Effector memory CD8-positive, alpha-beta T cell (primary cell): ENCODE measurements at places on chromosomes 1 and 21.

GRCh38 chr1:117695796-117696490 lies 90.1 kb downstream of the TENT5C start:
- H3K4me1 ChIP-seq: no peaks in the 10 kb centered on the region
- H3K27ac ChIP-seq: no peak overlapping the region
- no peaks in the 10 kb centered on the region for H3K36me3 ChIP-seq
- DNase-seq: no peak
- peaks cover 16% of the 10 kb centered on the region for H3K27me3 ChIP-seq

GRCh38 chr1:9891207-9891606 lies 18.9 kb downstream of the CTNNBIP1 start:
- no peak overlapping the region for H3K4me3 ChIP-seq
- peaks cover 4% of the 10 kb centered on the region for H3K36me3 ChIP-seq
- H3K27ac ChIP-seq: peak overlapping the region; percentile 59

GRCh38 chr1:228390649-228391048 lies 16.0 kb downstream of the TRIM11 start:
- H3K4me3 ChIP-seq: no peak overlapping the region
- H3K4me1 ChIP-seq: no peaks in the 10 kb centered on the region
- H3K27ac ChIP-seq: peak overlapping the region; percentile 60
- H3K36me3 ChIP-seq: peaks cover 11% of the 10 kb centered on the region
- no peak for DNase-seq

DNA sequence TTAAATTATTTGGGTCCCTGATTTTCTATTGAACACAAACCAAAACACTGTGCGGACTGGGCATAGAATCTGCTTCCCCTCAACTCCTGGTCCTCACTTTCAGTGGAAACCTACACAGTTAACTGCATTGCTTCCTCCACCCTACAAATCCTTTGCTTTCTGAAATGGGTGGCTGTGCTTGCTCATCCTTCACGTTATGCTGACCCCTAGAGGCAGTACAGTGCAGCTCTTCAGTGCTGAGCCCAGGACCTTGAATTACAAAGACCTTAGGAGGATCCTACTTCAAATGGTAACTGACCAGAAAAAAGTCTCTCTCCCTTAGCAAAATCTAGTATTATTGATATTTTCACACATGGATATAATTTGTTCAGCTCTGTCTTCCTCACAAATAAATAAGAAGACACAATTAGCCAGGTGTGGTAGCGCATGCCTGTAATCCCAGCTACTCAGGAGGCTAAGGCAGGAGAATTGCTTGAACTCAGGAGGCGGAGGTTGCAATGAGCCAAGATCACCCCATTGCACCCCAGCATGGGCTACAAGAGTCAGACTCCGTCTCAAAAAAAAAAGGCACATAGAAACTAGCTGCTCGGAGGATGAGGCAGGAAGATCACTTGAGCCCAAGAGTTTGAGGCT lies 63.4 kb upstream of the L1TD1 start:
- H3K27ac ChIP-seq: no peak overlapping the region
- peaks cover 11% of the 10 kb centered on the region for H3K36me3 ChIP-seq
- peak; percentile 7 for DNase-seq
- H3K27me3 ChIP-seq: no peaks in the 10 kb centered on the region
- no peaks in the 10 kb centered on the region for H3K4me1 ChIP-seq

- H3K4me1 ChIP-seq: peaks cover 47% of the 10 kb centered on the region
- H3K4me3 ChIP-seq: peak overlapping the region; percentile 97
- H3K36me3 ChIP-seq: peaks cover 23% of the 10 kb centered on the region
- DNase-seq: no peak
- H3K27ac ChIP-seq: peak overlapping the region; percentile 93
These were observed 1.3 kb downstream of the SLAMF1 start for GRCh38 chr1:160645386-160646130.

- DNase-seq: no peak
- H3K4me1 ChIP-seq: no peaks in the 10 kb centered on the region
- no peak overlapping the region for H3K4me3 ChIP-seq
- no peaks in the 10 kb centered on the region for H3K36me3 ChIP-seq
These were observed 6.0 kb downstream of the RAVER2 start for GRCh38 chr1:64750875-64751274.

DNA sequence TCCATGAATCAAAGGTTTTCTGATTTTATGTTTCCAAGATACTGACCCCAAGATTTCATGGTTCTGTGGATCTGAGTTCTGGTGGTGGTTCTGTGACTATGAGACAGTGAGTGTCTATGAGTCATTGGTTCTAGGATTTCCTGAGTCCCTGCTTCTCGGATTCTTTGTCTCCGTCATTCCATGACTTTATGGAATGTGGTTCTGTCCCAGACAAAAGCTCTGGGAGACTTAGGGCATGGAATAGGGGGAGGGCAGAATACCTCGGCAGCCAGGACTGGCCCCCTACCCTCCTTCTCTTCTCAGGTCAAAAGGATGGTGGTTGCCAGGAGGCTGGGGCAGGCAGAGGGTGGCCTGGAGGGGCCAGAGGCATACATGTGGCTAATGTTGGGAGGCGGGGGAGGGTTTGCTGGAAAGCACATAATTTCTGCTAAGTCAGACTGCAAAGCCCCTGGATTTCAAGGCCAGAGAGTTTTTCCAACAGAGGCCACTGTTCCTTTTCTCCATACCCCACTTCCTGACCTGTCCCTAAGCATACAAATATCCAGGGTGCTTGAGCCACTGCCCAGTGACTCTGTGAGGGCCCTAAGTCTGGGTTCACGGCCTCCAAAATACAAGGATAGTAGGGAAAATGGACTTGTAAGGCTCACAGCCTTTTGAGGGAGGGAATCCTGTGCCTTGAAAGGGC lies 17.2 kb downstream of the CDCP2 start:
- H3K36me3 ChIP-seq: no peaks in the 10 kb centered on the region
- no peak overlapping the region for H3K27ac ChIP-seq
- H3K4me1 ChIP-seq: no peaks in the 10 kb centered on the region
- DNase-seq: no peak
- H3K4me3 ChIP-seq: no peak overlapping the region

- no peaks in the 10 kb centered on the region for H3K36me3 ChIP-seq
- no peaks in the 10 kb centered on the region for H3K4me1 ChIP-seq
- peaks cover 21% of the 10 kb centered on the region for H3K27me3 ChIP-seq
- no peak overlapping the region for H3K4me3 ChIP-seq
These were observed 93.7 kb downstream of the NTMT2 start for GRCh38 chr1:170239445-170239844.

- no peak for DNase-seq
- H3K4me3 ChIP-seq: no peak overlapping the region
- H3K4me1 ChIP-seq: peaks cover 19% of the 10 kb centered on the region
- peak overlapping the region; percentile 20 for H3K27ac ChIP-seq
- H3K36me3 ChIP-seq: peaks cover 16% of the 10 kb centered on the region
- H3K27me3 ChIP-seq: no peaks in the 10 kb centered on the region
These were observed 9.3 kb upstream of the FAAP20 start for GRCh38 chr1:2203671-2204414.

DNA sequence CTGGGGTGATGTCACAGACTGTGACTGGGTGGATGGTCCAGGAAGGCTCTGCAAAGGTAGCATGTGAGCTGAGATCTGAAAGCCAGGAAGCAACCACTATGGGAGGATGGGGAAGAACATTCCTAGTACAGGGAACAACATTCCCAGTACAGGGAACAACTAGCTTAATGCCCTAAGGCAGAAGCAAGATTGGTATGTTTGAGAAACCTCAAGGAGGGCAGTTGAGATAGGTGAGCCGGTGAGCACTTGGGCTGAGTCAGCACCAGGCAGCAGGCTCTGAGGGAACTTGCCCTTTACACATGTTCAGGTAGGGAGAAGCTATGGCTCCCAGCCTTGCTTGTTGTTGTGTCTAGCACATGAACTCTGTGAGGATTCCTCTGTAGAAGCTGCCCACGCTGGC lies 24.2 kb upstream of the CACNA1E start:
- peaks cover 35% of the 10 kb centered on the region for H3K27me3 ChIP-seq
- no peaks in the 10 kb centered on the region for H3K4me1 ChIP-seq
- no peak overlapping the region for H3K4me3 ChIP-seq

GRCh38 chr21:16530656-16531055 lies 800.9 kb downstream of the USP25 start:
- no peaks in the 10 kb centered on the region for H3K4me1 ChIP-seq
- no peaks in the 10 kb centered on the region for H3K36me3 ChIP-seq
- H3K27ac ChIP-seq: no peak overlapping the region
- DNase-seq: no peak
- no peaks in the 10 kb centered on the region for H3K27me3 ChIP-seq

- H3K27ac ChIP-seq: no peak overlapping the region
- DNase-seq: no peak
- H3K4me1 ChIP-seq: peaks cover 8% of the 10 kb centered on the region
- H3K36me3 ChIP-seq: no peaks in the 10 kb centered on the region
- H3K27me3 ChIP-seq: peaks cover 11% of the 10 kb centered on the region
These were observed 35.2 kb downstream of the SYT6 start for GRCh38 chr1:114118351-114118990.

DNA sequence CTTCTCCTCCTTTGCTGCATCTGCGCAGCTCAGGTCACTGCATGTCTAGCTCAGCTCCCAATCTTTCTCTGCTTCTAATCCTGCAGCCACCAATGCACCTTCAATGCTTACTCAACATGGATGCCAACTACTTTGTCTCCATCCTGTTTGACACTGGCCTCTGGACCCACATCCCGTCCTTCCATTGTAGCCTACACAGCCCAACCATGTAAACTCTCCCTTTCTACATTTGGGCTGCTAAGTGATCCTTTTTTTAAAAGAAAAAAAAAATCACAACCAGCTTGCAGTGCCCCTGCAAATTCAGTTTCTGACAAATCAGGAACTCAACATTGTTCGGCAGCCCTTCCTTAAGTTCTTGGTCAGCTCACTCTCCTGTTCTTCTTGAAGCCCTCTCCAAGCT lies 9.4 kb upstream of the CRABP2 start:
- H3K4me3 ChIP-seq: no peak overlapping the region
- peaks cover 13% of the 10 kb centered on the region for H3K4me1 ChIP-seq
- H3K36me3 ChIP-seq: peaks cover 10% of the 10 kb centered on the region
- peak overlapping the region; percentile 26 for H3K27ac ChIP-seq
- H3K27me3 ChIP-seq: no peaks in the 10 kb centered on the region

DNA sequence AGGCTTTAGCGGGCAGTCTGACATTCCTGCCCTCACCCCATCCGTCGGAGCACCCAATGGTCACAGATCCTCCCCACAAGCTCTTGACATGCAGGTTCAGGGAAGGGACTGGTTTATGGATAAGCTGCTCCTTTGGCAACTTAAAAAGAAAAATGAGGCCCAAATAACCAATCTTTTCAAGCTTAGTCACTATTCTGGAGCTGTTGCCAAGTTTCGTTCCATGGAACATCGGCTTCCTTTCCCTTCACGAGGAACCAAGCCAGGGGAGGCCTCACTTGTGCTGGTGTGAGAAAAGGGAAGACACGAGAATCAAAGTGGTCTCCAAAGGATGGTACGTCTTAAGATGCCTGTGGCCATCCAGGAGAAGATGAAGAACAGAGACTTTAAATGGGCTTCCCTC lies 46.1 kb upstream of the LPAR3 start:
- no peaks in the 10 kb centered on the region for H3K27me3 ChIP-seq
- H3K36me3 ChIP-seq: no peaks in the 10 kb centered on the region
- DNase-seq: no peak
- no peak overlapping the region for H3K4me3 ChIP-seq
- no peak overlapping the region for H3K27ac ChIP-seq
- H3K4me1 ChIP-seq: peaks cover 5% of the 10 kb centered on the region

DNA sequence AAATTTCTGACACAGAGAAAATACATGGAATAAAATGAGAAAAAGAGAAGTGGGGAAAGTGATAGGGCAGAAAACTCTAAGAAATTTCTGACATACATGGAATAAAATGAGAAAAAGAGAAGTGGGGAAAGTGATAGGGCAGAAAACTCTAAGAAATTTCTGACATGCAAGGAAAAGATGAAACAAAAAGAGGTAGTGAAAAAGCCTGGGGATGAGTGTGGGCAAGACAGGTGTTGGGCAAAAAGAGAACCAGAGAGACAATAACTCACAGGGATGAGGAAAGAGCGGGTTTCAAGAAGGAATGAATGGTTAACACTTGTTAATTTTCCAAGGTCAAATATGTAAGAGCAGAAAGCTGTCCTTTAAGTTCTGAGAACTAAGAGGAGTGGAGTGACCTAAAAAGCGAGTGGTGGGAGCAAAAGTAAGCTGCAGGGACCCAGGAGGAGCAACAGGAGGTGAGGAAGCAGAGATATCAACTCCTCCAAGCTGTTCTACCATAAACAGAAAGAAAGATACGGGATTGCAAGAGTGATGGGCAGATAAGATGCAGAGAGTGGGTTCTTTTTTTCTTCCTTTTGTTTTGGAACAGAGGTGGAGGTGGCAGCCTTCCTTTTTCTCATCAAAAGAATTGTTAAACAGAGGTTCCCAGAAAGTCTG lies 29.9 kb upstream of the EXO1 start:
- no peak overlapping the region for H3K4me3 ChIP-seq
- H3K4me1 ChIP-seq: no peaks in the 10 kb centered on the region
- H3K27me3 ChIP-seq: peaks cover 7% of the 10 kb centered on the region
- no peaks in the 10 kb centered on the region for H3K36me3 ChIP-seq
- no peak overlapping the region for H3K27ac ChIP-seq
